ENCODE measurements at places on chromosomes 3 and 15.

- DNase-seq = no peak
Measured at GRCh38 chr3:9945358-9945757, 6.8 kb downstream of the PRRT3 start.

DNA sequence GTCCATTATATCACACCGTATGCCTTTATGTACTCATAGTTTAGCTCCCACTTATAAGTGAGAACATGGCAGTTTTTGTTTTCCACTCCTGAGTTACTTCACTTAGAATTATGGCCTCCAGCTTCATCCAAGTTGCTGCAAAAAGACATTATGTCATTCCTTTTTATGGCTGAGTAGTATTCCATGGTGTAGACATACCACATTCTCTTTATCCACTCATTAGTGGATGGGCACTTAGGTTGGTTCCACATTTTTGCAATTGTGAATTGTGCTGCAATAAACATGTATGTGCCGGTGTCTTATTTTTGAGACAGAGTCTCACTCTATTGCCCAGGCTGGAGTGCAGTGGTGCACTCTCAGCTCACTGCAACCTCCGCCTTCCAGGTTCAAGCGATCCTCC is 74.1 kb upstream of the IQSEC1 start:
- no peak for DNase-seq

GRCh38 chr15:59587085-59587826 is 24.3 kb upstream of the GCNT3 start:
- DNase-seq = no peak

DNA sequence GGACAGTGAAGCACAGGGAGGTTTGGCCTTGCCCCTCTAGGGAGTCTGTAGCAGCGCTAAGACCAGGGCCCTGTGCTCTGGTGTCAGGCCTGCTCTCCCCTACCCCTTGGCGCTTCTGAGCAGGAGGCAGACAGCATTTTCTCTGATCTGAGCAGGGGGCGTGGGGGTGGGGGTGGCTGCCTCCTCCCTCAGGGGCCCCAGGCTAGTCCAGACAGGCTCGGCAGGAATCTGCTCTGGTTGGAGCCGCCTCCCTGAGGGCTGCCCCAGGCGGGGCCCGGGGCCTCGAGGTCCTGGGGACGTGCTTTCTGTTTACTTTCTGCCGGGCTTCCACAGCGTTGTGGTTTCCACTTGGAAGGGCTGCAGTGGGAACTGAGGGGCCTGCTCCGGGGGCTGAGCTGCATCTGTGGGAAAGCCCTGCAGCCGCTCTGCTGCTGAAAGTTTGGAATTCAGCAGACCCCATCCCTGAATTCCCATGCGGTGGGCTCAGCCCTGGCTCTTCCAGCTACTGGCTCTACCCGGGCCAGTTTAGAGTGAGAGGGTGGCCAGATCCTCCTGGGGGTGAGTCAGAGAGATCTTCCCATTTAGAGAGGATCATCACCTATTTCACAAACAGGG is 105.4 kb downstream of the LINGO1 start:
- DNase-seq = no peak

DNA sequence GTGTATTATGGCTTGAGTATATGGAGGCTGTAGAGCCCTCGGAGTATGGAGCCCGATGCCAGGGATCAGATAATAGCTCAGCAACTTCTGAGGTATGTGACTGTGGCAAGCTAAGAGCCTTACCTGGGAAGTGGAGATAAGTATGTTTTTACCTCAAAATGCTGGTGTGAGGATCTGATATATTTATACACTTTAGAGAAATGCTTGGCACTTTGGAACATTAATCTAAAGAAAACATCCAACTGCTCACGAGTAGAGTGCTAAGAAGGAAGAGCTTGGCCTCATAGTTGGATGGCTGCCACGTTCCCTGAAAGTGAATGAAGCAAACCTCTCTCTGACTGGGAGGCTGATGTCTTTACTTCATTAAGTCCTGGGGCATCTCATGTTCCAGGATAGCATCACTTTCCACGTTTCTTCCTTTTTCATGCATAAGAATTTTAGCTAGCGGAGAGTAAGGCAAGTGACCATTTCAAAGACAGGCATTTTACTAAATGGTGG is 58.9 kb upstream of the GOLGA8J start:
- DNase-seq = no peak

DNA sequence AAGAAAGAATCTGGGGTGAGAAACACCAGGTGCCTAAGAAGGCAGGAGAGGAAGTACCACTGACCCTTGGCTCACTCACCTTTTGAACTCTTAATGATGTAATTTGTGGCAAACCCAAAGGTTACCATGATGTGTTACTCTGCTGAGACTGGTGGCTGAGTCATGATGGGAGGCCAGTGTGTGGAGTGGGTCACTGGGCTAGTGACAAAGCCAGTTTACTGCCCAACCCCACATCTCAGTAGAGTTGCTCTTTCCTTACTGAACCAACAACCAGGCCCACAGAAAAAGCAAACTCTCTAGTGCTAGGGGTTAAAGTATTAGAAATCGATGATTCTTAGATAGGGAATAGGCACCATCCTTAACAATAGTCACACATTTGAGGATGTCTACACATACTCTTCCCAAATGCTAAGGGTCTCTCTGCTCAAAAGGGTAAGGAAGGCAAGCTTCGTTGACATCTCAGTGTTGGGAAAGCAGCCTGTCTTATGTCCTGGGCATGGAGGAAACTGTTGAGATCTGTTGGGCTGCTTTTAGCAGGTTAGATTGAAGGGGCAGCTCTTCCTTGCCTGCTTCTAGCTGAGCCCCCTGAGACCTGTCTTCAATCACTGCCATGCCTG is 3.1 kb downstream of the RBP2 start:
- DNase-seq = no peak

DNA sequence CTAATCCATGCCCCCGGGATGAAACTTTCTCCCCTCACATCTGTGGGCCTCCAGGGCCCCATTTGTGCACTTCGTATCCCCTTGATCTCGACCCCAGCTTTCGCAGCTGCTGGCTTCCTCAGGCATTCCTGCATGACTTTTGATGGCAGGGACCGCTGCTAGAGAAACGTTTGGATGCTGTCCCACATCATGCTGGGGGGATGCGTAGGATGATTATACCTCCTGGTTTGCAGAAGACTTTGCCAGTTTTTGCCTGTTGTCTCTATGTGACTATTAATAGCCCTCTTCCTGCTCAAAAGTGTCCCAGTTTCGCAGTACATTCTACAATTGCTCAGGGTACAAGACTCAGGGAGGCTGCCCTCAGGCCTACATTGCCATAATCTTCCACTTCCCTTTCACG is 10.4 kb upstream of the KCNAB1 start:
- no peak for DNase-seq

GRCh38 chr3:127151992-127152650 is 40.8 kb upstream of the PRR23E start:
- no peak for DNase-seq

GRCh38 chr3:133894353-133895207 is 1.1 kb downstream of the RAB6B start:
- no peak for DNase-seq

DNA sequence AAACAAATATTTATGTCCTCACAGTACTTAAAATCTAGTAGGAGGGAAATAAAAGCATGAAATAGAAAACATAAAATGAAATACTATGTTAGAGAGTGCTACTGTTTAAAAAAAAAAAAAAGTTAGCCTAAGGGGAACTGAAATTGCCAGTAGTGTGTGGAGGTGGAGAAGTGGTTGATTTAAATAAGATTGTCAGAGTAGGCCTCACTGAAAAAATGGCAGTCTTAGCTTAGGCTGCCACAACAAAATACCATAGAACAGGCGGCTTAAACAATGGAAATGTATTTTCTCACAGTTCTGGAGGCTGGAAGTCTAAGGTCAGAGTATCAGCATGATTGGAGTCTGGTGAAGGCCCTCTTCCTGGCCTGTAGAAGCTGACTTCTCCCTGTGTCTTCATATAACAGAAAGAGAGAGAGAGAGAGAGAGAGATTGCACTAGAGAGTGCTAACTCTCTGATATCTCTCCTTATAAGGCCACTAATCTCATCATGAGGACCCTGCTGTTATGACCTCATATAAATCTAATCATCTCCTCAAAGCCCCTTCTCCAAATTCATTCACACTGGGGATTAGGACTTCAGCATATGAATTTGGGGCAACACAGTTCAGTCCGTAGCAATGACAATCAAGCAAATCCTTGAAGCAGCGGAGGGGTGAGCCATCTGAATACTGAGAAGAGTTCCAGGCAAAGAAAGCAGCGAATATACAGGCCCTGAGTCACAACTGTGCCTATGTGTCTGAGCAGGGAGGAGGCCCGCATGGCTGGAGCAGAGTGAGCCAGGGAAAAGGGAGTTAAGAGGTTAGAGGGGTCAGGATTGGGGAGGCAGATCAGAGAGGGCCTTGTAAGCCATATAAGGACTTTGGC is 23.6 kb upstream of the LRRC34 start:
- no peak for DNase-seq

DNA sequence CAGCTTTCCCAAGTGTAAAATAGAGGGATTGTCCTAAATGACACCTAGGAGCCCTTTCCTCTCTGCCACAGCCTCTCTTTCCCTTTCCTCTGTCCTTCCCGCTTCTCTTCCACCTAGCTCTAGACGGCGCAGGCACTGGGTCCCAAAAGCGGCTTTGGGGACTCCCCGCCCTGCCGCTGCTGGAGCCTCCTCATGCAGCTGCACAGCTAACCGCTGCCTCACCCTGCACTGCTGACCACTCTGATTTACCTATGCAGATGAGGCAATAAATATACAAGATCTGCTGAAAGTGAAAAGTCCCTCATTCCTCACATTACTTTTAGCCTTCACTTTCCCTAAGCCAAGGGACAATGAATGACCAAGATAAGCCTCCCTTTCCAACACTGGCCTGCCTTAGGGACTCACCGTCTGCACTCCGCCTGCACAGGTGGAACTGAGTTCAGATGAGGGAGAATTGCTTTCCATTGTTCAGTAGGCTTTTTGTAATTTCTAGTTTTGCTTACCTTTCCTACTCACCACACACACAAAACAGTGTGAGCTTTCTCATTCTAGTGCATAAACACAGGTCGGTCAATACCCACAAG is 197.5 kb upstream of the BCL6 start:
- DNase-seq = no peak

- no peak for DNase-seq
Measured at GRCh38 chr15:47917881-47918280, 200.6 kb downstream of the SEMA6D start.

DNA sequence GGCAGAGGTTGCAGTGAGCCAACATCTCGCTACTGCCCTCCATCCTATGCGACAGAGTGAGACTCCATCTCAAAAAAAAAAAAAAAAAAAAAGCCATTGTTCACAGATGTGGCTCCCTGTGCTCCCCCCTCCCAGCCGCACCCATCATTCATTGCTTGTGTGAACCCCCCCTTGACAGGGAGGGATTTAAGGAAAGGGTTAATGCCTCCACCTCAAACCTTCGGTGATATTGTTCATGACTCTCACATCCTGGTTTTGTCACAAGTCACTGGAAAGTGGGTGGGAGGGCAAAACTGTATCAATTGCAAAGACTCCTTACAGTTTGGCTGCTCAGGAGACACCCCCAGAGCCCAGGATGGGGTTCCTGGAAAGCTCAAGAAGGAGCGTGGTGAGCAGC is 7.7 kb downstream of the SLC6A6 start:
- DNase-seq = no peak

DNA sequence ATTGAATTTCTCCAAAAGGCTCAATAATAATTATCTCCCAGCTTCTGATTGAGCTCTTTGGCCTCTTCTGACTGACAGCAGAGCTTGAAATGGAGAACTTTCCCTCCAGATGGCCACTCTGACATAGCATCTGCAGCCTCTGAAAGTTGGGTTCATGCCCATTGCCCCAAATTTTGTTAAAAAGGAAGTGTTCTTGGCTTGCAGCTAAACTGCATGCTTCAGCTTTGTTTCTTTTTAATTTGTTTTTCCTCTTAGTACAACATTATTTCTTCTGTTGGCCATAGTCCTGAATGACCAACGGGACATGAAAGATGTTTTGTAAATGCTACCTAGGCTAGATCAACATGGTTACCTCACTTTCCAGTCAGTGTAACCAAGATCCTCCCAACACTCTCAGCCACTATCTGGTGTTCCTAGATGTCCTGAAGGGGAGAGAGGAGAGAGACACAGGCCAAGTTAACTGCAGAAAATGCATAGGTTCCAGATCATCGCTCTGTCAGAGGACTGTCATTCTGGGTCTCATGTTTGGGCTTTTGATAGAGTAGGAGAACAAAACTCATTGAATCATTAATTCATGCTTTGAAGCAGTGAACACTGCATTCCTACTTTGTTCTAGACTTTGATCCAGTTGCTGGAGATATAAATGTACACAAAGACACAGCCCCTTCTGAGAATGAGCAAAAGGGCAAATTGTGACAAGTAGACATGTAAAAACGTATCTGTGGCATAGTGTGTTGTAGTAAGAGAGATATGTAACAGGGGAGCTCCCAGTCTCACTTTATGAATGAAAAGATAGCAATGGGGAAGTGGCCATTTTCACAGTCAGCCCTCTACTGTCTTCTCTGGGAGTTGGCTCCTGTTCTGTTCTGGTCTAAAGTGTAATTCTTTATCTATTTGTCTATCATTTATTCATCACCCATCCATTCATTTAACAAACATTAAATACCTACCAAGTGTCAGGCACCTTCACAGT is 156.2 kb downstream of the ZNF621 start:
- no peak for DNase-seq

GRCh38 chr3:116267116-116267515 is 178.2 kb downstream of the LSAMP start:
- DNase-seq = no peak

DNA sequence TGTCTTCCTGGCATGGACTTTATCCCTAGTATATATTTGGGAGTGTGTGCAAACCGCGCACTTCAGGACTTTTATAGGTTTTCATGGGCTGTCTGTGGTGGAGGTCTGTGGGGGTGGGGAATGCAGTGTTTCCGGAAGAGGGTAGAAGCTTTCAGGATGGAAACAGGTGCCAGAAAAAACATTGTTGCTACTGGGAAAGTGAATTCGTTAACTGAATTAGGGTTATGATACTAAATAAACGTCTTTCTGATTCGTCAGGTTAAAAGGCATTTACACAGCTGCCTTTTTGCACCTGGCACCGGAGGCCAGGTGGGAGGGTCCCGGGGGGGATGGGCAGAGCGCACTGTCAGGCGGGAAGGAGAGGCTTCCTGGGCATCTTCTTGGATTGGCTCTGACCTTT is 62.1 kb downstream of the SLCO3A1 start:
- DNase-seq = no peak

GRCh38 chr15:58154769-58155168 is 16.6 kb downstream of the AQP9 start:
- DNase-seq = no peak

DNA sequence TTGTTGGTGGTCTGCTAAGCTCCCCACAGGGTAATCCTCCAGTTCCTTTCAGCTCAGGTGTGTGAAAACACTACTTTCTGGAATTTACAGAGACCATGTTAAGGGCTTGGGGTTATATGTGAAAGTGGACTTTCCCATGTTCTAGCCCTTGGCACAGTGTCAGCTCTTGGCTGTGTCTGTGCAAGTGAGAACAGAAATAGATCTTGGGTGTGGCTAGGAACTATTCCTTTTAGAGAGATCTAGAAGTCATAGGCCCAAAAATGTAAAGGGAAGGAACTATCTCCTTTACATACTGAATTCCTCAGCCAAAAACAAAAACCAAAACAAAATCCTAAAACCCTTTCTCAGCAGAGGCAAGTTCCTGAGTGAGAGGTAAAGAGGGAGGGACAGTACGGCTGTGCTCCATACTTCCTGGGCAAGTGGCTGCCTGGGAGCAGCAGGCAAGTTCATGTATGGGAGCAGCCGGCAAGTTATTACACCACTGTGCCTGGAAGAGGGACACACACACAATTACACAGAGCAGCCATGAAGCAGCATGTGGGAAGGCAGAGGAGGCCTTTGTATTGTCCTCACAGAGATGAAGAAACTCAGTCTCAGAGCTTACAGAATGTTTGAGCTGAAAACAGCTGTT is 19.9 kb upstream of the C3orf62 start:
- no peak for DNase-seq

GRCh38 chr3:54372232-54372631 is 249.9 kb downstream of the CACNA2D3 start:
- no peak for DNase-seq
